Cerebellar nuclear complex (tissue), 1 donor: ENCODE measurements at places on chromosomes 7 and 10.

DNA sequence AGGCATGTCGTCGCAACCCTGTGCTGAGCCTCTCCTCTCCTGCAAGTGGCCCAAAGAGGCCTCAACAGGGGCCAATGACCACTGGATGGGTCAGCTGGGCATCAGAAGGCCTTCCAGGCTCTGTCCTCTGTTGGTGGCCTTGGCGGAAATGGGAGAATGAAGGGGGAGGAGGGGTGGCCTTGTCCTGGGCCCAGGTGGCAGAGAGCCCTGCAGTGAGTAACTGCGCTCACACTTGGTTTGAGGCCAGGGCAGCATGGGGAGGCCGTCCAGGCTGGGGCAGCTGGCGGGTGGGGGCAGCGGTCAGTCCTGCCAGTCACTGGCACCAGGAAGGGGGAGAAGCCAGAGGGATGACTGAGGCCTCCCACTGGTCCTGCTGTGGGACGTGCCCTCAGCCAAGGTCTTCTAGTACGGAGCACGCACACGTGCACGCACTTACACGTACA lies 59.8 kb downstream of the LHPP start:
- no peak for DNase-seq

- DNase-seq = no peak
These were observed 75.8 kb downstream of the ZNF92 start for GRCh38 chr7:65449505-65449852.

DNA sequence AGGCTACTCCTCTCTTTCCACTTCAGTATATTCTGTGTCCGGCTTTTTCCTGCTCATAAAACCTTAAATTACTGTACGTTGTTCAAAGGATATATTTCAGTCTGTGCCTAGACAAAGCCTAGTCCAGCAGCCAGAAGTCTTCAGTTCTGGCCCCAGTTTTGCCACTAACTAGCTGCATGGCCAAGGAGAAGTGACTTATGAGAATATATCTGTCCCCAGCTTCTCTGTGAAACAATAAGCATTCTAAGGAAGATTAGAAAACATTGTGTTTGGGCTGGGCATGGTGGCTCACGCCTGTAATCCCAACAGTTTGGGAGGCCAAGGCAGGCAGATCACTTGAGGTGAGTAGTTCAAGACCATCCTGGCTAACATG lies 105.0 kb upstream of the HDAC9 start:
- DNase-seq = no peak

DNA sequence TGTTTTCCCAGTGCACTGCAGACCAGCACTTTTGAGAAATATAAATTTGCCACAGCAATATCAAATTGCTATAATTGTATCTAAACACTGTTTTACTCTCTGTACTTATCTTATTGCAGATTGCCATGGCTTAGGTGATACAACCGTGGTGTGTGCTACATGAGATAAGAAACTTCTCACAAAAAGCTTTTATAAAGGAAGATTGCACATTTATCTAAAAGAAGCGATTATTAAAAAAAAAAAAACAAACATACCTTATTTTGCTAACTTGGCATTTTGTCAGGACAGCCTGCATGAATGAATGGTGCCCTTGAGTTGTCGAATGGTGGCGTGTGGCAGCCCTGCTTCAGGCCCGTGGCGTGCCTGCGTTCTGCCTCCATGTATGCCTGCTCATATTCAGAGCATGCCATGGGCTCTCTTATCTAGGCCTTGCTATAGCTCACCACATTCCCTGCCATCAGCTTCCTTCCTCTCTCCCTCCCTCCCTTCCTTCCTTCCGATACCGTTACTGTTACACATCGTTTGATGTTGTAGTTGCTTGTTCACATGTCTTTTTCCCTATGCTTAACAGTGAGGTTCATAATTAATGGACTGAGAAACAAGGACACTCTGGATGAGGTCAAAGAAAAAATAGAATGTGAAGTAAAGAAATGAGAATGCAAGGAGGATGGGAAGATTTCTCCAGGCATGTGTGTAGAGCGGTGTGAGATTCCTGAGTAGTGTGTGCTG lies 34.9 kb downstream of the PRKAR2B start:
- DNase-seq = no peak

GRCh38 chr7:47405921-47406800 lies 175.8 kb downstream of the TNS3 start:
- no peak for DNase-seq

GRCh38 chr10:69397972-69398371 lies 18.7 kb downstream of the TACR2 start:
- DNase-seq = no peak

- DNase-seq = no peak
These were observed 172.6 kb upstream of the NRP1 start for GRCh38 chr10:33506838-33507661.

DNA sequence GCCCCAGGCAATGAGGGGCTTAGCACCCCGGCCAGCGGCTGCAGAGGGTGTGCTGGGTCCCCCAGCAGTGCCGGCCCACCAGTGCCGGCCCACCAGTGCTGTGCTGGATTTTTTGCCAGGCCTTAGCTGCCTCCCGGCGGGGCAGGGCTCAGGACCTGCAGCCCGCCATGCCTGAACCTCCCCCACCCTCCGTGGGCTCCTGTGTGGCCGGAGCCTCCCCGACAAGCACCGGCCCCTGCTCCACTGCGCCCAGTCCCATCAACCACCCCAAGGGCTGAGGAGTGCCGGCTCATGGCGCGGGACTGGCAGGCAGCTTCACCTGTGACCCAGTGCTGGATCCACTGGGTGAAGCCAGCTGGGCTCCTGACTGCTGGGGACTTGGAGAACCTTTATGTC lies 3.5 kb upstream of the ACSL5 start:
- no peak for DNase-seq

GRCh38 chr10:127762925-127763324 lies 25.9 kb downstream of the FOXI2 start:
- DNase-seq = no peak

GRCh38 chr10:112953174-112954159 lies 3.4 kb downstream of the TCF7L2 start:
- DNase-seq = no peak

- no peak for DNase-seq
These were observed 8.2 kb upstream of the FAM3C start for GRCh38 chr7:121404348-121404747.

DNA sequence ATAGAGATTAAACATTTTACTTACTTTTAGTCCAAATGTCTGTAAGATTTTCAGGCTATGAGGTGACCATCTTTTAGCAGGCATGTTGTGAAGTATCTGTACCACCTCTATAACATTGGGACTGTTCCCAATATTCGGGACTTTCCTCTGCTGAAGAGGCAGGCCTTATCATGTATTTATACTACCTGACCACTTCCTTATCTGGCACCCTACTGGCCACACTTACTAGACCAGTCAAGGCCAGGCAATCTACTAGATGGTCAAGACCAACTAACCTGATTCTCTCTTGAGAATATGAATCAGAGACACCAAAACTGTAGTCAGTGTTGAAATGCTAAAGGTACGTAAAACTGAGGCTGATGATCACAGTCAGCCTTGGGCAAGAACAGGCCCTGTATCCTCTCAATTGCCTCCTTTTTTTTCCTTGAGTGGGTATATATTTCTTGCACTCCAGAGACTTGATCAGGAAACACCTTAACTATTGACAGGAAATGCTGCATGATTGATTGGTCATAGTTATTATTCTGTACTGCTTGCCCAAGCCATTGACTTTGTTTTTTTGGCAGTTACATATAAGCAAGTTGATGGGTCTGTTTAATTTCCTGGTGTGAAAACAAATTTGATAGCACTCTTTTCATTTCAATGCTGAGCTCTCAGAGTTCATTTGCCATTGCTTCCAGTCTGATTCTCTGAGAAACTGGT lies 5.2 kb upstream of the PRKAR2B start:
- no peak for DNase-seq

DNA sequence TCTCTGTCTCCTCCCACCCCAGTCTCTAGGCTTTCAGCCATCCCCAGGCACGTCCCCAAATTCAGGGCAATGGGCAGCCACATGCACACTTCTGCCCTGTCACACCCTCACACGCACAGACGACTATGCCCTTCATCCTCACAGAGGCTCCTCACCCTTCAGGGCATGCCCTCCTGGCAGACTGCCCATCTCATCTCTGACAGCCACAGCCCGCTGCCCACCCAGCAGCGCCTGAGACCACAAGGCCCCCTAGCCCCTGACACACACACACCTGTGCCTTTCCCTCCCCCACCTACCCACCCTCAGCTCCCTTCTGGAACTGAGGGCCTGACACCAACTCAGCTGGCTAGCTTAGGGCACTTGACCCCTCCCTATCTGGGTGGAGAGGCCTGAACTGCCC lies 23.0 kb upstream of the SLC29A3 start:
- DNase-seq = no peak

- DNase-seq = no peak
These were observed 14.5 kb downstream of the LIMK1 start for GRCh38 chr7:74097937-74098614.

DNA sequence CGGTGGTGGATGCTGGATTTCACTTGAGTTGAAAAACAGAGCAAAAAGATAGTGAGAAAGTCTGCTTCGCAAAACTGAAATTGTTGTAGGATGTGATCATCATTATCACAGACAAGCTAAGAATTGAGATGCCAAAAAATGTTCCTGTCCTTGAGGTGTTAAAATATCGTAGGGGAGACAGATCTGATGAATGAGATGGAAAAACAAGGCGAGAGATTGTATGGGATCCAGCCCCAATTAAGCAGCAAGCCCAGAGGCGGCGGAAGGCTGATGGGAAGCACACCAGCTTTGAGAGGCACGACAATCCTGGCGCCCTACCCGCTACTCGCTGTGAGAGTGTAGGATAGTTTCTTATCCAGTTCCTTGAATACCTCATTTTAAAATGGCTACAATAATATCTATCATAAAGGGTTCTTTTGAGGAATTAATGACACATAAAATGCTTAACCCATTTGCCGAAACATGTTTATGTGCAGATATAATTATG lies 131.1 kb upstream of the PTN start:
- DNase-seq = no peak

GRCh38 chr7:117907049-117907640 lies 33.9 kb upstream of the CTTNBP2 start:
- no peak for DNase-seq

DNA sequence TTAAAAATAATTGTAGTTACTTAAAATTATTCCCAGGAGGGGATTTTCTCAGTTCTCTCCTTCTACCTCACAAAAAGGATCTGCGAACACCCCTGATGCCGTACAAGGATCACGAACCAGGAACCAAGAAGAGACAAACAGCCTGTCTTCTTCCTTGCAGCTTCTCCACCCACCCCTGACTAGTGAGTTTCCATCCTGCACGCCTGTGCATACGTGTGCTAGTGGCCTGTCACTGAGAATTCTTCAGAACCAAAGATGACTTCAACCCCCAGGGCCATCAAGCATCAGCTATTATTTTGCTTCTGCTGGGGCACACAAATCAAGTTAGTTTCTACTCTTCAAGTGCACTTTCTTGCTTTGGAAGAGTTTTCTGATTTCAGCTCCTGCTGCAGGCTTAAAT lies 175.5 kb upstream of the KLF6 start:
- no peak for DNase-seq

GRCh38 chr7:107690611-107691010 lies 30.0 kb downstream of the SLC26A4 start:
- no peak for DNase-seq
